T-cell (primary cell): ENCODE measurements at places on chromosomes 7 and 10. TPM values are rescaled to one million over a fixed set of nuclear protein-coding genes. Genes with fewer than 3 reads are reported as not detected.

The MUC12 gene
- total RNA-seq: 0.09 TPM

The ITGB1 gene
- total RNA-seq: 211 TPM

GRCh38 chr10:1134156-1134555 is 78.0 kb downstream of the WDR37 start:
- H3K4me3 ChIP-seq: no peak overlapping the region
- peaks cover 4% of the 10 kb centered on the region for H3K4me1 ChIP-seq
- peaks cover 3% of the 10 kb centered on the region for H3K36me3 ChIP-seq
- H3K27ac ChIP-seq: no peak overlapping the region
- H3K27me3 ChIP-seq: no peaks in the 10 kb centered on the region

GRCh38 chr7:47170516-47170915 is 411.4 kb downstream of the TNS3 start:
- H3K36me3 ChIP-seq: no peaks in the 10 kb centered on the region
- H3K4me1 ChIP-seq: no peaks in the 10 kb centered on the region
- H3K27ac ChIP-seq: no peak overlapping the region
- no peaks in the 10 kb centered on the region for H3K27me3 ChIP-seq
